Stimulated activated CD4-positive, alpha-beta T cell treated with anti-CD3 and anti-CD28 coated beads, Interleukin-12 subunit alpha, Interleukin-12 subunit beta, amount 100 ng/mL, for 24 hours (primary cell): ENCODE measurements at places on chromosomes 11 and 22.

- no peak for DNase-seq
These were observed 1.7 kb downstream of the AP1B1 start for GRCh38 chr22:29386708-29387107.

- no peak for DNase-seq
These were observed 1726.1 kb upstream of the RAG2 start for GRCh38 chr11:38323961-38324761.

DNA sequence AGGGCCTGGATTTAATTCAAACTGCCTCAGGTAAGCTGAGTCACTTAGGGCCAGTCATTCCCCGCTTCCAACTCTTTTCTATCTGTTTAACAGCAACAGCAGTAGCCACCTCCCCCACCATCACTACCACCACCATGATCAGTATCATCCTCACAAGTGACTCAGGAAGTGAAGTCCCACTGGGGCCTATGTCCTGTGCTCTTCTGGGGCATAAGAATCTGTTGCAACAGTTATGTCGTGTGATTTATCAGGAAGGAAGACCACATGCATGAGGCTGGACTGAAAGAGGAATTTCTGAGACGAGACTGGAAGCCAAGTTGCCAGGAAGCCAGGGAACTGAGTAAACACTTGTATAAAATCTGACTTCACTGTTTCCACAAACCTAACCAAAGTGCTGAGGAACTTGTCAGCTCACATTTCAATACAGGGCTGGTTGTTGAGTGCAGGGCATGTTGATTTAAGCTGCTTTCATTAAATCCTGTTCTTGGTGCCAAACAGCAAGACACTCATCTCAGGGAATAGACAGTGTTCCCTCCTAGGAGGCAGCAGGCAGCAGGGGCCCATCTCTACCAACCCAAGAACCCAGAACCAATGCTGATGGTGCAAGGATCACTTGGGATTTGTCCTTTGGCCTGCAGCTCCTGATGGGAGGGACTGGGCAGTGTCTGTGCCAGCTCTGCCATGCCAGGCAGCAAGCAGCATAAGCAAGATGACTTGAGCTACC, 226.7 kb upstream of the NARS2 start:
- DNase-seq: no peak

GRCh38 chr11:48093323-48093722, 113.0 kb downstream of the PTPRJ start:
- no peak for DNase-seq

- no peak for DNase-seq
These were observed 60.8 kb downstream of the FBLN1 start for GRCh38 chr22:45563362-45564040.

DNA sequence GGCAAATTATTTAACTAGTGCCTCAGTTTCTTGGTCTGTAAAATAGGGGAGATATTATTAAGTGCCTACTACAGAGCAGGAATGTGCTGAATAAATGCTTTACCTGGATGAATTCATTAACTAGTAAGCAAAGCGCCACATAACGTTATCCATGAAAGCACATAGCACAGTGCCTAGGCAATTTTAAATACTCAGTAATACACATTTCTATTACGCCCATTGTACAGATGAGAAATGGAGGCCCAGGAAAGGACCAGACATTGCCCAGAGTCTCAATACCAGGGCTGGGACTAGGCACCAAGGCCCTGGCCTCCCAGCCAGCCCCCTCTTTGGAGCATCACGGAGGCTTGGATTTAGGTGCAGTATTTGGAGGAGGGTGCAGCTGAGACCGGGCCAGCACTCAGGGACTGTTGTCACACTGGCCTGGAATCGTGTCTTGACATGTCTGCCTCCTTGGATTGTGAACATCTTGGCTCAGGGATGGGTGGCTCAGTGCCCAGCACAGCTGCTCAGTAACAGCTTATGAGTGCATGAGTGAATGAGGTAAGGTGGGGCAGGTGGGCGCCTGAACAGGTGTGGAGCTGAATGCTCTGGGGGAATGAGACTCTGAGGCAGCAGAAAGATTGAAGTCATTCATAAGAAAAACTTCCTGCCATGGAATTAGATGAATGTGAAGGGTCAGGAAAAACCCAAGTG, 42.1 kb upstream of the TPBGL start:
- DNase-seq: no peak
